ENCODE measurements at places on chromosomes 13 and 19.

GRCh38 chr13:43316281-43316680 is 292.9 kb downstream of the DNAJC15 start:
- no peak for DNase-seq

DNA sequence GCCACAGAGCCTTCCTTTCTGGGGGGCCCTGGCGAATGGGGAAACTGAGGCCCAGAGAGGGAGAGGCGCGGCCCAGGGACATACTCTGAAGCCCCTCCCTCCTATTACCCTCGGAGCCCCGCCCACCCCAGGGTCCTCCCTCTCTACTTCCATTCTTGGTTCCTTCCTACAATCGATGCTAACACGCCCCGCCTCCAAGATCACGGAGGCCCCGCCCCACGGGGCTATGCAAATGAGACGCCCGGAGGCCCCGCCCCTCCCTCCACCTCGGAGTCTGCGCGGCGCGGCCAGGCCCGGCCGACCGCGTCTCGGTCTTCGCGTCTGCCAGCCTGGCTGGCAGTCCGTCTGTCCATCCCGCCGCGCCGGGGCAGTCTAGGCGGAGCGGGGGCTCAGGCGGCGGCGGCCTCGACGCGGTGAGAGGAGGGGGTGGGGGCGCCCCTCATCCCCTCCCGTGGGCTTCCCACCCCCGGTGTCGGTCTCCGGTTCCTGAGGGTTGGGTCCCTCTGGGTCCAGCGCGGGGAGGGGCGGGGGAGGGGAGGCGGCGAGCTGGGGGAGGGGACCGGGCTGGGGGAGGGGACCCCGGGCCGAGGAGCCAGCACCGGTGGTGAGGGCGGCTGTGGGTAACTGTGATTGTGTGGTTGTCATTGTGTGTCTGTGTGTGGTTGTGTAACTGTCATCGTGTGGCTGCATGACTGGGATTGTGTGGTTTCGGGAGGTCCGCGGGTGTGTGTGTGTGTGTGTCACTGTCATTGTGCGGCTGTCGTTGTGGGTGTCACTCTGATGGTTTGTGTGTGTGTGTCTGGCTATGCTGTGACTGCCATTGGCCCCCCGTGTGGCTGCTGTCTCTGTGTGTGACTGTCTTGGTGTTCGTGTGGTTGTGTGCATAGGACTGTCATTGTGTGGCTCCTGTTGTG is at the start of gene PLPPR2:
Gene PLPPR2, plus strand, starts transcription at position 273 of the 914 bp plus-strand sequence. CDS start 2,242 bp downstream, outside the sequence.
- peak; percentile 89 for DNase-seq

DNA sequence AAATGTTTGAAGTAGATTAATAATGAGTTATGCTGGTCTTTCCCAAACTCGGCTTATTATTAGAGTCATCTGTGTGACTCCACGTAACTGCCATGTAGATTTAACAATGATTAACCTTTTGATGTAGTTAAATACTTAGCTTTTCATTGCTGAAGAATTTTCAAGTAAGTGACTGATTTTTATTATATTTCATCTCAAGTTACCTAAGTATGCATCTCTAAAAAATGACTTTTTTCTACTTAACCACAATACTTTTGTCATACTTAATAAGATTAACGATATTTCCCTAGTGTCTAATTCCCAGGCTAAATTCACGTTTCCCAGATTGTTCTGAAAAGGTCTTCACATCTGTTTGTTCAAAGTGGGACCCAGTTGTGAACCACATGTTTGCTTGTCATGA is 17.8 kb downstream of the BIVM start:
- DNase-seq, result no peak

- DNase-seq, result no peak
Observed at GRCh38 chr13:98890925-98891324, 86.9 kb downstream of the DOCK9 start.

- no peak for DNase-seq
Observed at GRCh38 chr13:28349371-28349770, 145.6 kb downstream of the FLT1 start.

All from GM12892 (cell line).